ENCODE measurements at places on chromosomes 4 and X. TPM values are rescaled to one million over a fixed set of nuclear protein-coding genes. Genes with fewer than 3 reads are reported as not detected.

Gene HSFX1
- total RNA-seq = 1.4 TPM

Gene FSTL5
- not detected for total RNA-seq

Gene FHL1
- total RNA-seq = 2,468 TPM

Gene ARMCX1
- 33.4 TPM for total RNA-seq

Gene ITIH6
- not detected for total RNA-seq

Gene RAB40A
- total RNA-seq = not detected

Measured in right atrium auricular region (tissue), 2 donors.